ENCODE measurements at places on chromosomes 6 and 20.
A peak's percentile ranks its signal among the peaks of the same experiment; 100 is the strongest.

- H3K36me3 ChIP-seq = peaks cover 41% of the 10 kb centered on the region
- H3K27ac ChIP-seq = 0 out of 2 replicates have a peak overlapping the region, but pooled peaks have one; percentile 24
- DNase-seq = no peak
- no peaks in the 10 kb centered on the region for H3K27me3 ChIP-seq
- no peaks in the 10 kb centered on the region for H3K4me1 ChIP-seq
- H3K4me3 ChIP-seq = no peak overlapping the region
Observed at GRCh38 chr20:31559704-31560093, 45.4 kb upstream of the ID1 start.

- DNase-seq = no peak
- H3K36me3 ChIP-seq = no peaks in the 10 kb centered on the region
- no peak overlapping the region for H3K27ac ChIP-seq
- no peak overlapping the region for H3K4me3 ChIP-seq
- no peaks in the 10 kb centered on the region for H3K27me3 ChIP-seq
- H3K4me1 ChIP-seq = no peaks in the 10 kb centered on the region
Observed at GRCh38 chr20:20518263-20518662, 150.4 kb downstream of the INSM1 start.

DNA sequence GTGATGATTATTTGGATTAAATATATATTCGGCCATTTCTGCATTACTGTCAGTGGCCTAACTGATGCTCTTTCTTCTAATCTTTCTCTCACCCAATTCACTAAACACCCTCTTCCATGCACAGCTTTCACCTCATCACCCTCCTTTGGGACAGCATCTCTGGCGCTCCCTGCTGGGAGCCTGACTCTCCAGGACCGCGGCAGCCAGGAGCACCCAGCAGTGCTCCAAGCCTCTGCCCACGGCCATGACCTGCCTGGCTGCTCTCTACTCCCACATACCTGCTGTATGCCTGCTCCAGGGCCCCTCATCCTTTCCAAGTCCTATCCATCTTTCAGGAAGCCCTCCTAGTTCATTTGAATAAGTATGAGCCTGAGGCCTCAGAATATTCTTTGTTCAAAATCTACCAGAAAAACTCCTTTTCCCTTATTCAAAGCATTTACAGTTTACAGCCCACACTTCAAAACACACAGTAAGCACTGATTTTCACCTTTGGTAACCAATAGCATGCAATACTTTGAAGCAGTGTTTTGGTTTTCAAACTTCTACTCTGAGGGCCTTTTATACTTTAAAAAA lies 15.2 kb downstream of the CTCFL start:
- H3K27ac ChIP-seq = no peak overlapping the region
- H3K4me1 ChIP-seq = peaks cover 11% of the 10 kb centered on the region
- H3K4me3 ChIP-seq = no peak overlapping the region
- DNase-seq = no peak

DNA sequence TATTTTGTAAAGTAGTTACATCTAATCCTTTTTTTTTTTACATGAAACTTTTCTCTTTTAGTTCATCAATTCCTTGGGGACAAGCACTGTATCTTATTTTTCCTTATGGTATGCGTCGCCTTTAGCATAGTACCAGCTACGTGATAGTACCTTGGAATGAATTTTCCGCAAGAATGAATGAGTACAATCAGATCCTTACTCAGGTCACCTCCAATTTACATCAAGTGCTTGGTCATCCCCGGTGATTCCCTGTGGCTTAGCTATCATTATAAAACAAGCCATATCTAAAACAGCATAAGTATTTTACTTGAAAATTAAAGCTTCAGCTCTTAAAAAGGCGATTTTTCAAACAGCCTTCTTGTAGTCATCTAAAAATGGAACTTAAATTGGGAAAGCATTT lies 680.4 kb upstream of the MAP3K7 start:
- no peaks in the 10 kb centered on the region for H3K36me3 ChIP-seq
- H3K27me3 ChIP-seq = no peaks in the 10 kb centered on the region
- no peak overlapping the region for H3K4me3 ChIP-seq

DNA sequence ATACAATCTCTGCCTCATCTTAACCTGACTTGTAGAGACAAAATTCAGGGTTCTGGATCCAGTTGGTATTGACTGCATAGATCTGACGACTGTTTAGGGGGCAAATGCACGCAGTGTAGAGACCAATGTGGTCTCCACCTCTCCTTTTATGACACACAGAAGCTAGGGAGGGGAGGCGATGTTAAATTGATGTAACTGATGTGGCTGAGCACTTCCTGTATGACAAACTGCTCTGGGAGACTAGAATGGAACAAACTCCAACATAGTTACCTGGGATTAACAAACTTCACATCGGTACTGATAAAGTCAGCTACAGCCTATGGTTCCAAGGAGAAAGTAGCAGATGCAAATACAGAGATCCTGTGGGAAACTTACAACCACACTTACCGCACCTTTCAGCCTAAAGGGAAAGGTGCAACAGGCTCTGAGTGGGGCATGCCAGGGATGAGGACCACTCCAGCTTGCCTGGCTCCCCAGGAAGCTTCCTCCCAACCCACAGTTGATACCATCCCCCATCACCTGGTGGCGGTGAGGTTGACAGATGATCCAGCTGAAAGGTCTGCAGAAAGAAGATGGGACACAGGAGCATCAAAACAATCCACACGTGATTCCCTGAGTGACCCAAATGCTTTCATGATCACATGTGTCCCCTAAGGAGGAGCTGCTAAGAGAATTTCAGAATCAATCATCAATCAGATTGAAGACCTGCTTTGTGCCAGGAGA lies 60.6 kb upstream of the MRPS10 start:
- no peak overlapping the region for H3K27ac ChIP-seq
- H3K36me3 ChIP-seq = no peaks in the 10 kb centered on the region
- no peak for DNase-seq
- H3K27me3 ChIP-seq = no peaks in the 10 kb centered on the region
- H3K4me3 ChIP-seq = no peak overlapping the region

GRCh38 chr6:144729502-144729901 lies 444.4 kb downstream of the UTRN start:
- no peaks in the 10 kb centered on the region for H3K36me3 ChIP-seq
- no peak overlapping the region for H3K27ac ChIP-seq
- H3K27me3 ChIP-seq = no peaks in the 10 kb centered on the region
- H3K4me3 ChIP-seq = no peak overlapping the region
- H3K4me1 ChIP-seq = peaks cover 9% of the 10 kb centered on the region

DNA sequence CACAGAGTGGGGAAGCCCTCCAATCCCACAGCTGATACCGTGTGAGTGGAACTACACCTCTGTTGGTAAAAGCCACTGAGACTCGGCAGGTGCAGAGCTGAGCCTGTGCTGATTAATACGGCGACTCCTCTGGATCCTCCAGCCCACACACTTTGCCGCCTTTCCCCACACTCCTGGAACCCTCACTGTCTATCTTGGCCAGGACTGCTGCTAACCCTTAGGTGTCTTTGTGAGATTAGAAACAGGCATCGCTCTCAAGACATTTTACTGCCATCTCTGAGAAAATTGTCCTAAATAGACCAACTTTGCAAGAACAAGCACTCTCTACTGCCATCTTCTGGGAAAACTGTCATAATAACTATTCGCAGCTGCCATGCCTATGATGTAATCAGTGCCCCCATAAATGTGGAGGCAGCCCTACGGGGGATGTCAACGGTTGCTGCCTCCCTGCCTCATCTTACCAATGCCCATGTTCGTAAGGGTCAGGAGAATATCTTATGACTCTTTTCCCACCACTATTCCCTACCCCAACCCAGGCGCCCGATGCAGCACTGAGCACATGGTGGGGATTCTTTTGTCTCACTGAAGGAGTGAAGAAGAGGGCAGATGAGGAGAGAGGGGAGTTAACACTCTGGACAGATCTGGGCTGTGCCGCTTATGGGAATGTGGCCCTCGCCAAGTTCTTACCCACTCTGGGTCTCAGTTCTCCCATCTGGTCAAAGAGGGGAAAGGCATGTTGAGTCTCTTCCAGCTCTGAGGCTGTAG lies 26.1 kb upstream of the KCNB1 start:
- H3K4me1 ChIP-seq = no peaks in the 10 kb centered on the region
- H3K36me3 ChIP-seq = peaks cover 15% of the 10 kb centered on the region
- no peak overlapping the region for H3K27ac ChIP-seq
